A549 treated with CORT108297 at 1 μM for 4 hours (cell line): ENCODE measurements at places on chromosomes 7 and 10. TPM values are rescaled to one million over a fixed set of nuclear protein-coding genes. Genes with fewer than 3 reads are reported as not detected.

The TWIST1 gene
- 2.4 to 4.3 TPM (median 3.8 TPM) in 5 replicates for total RNA-seq

The ADARB2 gene
- total RNA-seq, result not detected in 5 replicates

The BHLHA15 gene
- total RNA-seq, result 0.18 to 0.65 TPM (median 0.40 TPM) in 5 replicates

The IRF5 gene
- total RNA-seq, result 11.4 to 17.4 TPM (median 14.5 TPM) in 5 replicates

The LBX1 gene
- total RNA-seq, result not detected in 5 replicates

The PCDH15 gene
- 0.06 TPM in 1 of 5 replicates, not detected in the others for total RNA-seq

The TSPAN13 gene
- total RNA-seq, result 12.2 to 15.7 TPM (median 14.3 TPM) in 5 replicates

The ZNF398 gene
- total RNA-seq, result 8.1 to 9.5 TPM (median 9.1 TPM) in 5 replicates

The NEURL1 gene
- total RNA-seq, result 0.20 to 0.59 TPM (median 0.52 TPM) in 5 replicates
